HFF-Myc (cell line): ENCODE measurements at places on chromosomes 1 and 21.

GRCh38 chr1:155006601-155007101 is 4.0 kb downstream of the ZBTB7B start:
- DNase-seq, result no peak

- DNase-seq, result no peak
Observed at GRCh38 chr1:65980237-65980636, 187.5 kb downstream of the PDE4B start.

GRCh38 chr1:18926315-18927081 is 24.1 kb upstream of the ALDH4A1 start:
- DNase-seq, result peak; percentile 92

- DNase-seq, result no peak
Observed at GRCh38 chr1:10561497-10561896, 86.7 kb downstream of the PEX14 start.

- peak; percentile 25 for DNase-seq
Observed at GRCh38 chr1:78540048-78540447, 49.3 kb downstream of the PTGFR start.

DNA sequence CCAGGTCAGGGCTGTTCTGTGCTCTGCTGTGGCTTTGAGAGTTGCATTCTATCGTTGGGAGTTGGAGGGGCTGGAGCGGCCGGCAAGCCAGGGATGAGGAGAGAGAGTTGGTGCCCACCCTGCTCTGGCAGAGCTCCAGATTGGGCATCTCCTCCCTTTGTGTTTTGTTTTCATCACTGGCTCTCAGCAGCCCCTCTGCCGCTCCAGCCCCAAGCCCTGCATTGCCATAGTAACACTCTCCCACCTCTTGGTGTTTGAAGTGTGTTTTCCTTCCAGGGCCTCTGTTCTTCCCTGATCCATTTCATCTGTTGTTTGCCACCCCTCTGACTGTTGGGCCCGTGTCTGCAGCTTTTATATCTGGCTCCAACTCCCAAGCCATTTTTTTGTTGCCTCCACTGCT is 152.7 kb downstream of the URB2 start:
- DNase-seq, result no peak

- DNase-seq, result no peak
Observed at GRCh38 chr21:38643404-38644023, 145.2 kb upstream of the ERG start.

DNA sequence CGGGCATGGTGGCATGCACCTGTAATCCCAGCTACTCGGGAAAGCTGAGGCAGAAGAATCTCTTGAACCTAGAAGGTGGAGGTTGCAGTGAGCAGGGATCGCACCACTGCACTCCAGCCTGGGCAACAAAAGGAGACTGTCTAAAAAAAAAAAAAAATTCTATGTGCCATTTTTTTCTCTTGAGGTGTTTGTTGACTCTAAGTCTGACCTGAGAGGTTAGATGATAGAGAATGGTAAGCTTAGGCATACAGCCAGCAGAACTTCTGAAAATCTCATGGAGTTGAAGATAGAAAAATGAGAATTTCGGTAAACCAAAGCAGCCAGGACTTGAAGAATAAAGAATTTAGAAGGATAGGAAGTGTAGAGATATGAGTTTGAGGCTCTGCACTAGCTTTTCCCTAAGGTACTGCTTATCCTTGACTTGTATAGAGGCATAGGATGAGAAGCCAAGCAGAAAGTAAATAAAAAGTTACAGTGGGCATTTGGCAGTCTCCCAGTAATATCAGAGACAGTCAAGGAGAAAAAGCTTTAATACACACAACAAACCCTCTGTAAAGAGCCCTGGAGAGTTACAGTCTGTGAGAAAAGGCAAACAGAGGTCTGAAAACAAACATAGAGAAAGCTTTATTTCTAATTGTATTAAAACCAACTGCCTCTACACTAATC is 24.3 kb downstream of the F13B start:
- no peak for DNase-seq

DNA sequence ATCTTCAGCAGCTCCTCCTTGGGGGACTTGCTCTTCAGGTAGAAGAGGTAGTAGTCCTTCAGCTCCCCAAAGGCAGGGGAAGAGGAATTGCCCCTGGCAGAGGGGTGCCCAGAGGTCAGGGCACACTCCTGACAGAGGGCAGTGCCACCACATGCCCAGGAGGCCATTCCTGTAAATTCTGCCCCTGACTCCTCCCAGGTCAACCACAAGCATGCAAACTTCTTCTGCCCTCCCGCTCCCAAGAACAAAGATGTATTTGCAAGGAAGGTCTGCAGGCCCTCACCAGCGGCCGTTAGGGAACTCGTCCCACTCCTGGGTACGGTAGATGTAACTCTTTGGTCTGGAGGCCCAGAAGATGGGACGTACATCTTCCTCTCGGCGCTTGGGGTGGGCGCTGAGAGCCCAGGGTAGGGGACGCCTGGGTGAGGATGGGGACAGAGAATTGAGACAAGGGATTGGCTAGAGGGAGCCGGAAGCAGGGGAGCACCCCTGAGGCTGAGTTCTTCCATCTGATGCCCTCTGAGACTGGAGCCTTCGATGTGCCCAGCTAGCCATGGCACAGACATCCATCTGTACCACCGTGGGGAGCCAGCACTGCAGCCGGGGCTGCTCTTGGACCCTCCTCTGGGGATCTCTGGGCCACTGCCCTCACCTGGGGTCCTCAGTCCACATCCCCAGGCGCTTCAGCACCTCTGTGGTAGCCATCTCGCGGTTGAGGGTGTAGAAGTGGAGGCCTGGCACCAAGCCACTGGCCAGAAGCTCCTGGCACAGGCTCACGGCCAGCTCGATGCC is 11.1 kb downstream of the MTHFR start:
- no peak for DNase-seq

DNA sequence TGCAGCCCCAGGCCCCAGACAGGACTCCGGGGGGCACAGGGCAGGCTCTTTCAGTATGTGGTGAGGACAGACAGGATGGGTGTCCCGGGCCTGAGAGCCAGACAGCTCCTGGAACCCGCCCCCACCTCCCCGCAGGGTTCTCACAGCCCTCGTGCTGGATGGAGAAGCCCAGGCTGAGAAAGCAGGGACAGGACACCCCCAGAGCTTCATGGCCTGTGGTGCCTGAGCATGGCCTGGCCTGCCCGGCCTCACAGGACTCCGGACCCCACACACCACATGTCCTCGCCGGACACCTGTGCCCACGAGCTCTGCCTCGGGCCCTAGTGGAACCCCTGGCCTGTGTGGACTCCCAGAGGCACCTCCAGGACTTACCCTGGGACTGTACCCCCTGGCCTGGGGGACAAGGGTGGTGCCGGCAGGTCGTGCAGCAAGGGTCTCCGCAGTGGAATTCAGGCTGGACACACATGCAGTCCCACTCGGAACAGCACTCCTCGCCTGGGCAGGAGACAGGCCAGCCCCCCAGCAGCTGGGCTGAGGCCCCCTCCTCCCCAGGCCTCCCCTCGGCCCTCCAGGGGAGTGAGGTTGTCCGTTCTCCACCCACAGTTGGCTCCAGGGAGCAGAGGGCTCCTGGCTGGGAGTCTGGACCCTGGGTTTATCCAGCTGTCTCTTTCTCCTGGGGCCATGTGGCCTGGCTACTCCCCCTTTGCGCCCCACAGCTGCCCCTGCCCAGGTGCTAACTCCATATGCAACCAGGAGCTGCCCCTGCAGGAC is 1.2 kb downstream of the TNFRSF18 start:
- DNase-seq, result no peak

- no peak for DNase-seq
Observed at GRCh38 chr1:42931108-42931539, 27.5 kb downstream of the SLC2A1 start.

- no peak for DNase-seq
Observed at GRCh38 chr21:34583926-34584563, 30.9 kb downstream of the RCAN1 start.

DNA sequence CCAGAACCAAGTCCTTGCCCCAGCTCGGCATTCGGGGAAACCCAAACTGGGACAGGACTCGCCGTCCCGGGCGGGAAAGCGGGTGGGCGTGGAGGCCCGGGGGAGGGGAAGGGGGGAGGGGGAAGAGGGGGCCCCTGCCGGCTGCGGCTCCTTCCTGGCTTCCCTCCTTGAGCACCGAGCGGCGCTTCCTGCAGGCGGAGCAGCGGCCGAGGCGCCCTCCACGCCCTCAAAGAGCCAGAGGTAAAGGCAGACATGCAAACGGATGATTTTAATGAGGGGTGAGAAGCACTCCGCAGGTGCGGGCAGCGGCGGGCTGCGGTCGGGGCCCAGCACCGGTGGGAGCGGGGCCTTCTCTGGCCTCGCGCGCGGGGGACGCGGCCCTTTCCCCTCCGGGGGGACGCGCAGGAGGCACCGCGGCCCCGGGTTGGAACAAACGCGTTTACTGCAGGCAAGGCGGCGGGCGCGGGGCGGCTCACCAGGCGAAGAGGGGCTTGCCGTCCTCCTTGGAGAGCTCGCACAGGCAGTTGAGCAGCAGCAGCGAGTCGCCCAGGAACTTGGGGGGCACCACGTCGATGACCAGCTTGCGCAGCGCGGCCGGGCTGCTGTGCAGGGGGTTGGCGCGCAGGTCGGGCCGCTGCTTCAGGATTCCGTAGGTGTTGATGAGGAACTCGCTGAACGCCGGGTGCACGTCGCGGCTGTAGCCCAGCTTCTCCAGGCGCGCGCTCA is 5.7 kb upstream of the FTCD start:
- no peak for DNase-seq

DNA sequence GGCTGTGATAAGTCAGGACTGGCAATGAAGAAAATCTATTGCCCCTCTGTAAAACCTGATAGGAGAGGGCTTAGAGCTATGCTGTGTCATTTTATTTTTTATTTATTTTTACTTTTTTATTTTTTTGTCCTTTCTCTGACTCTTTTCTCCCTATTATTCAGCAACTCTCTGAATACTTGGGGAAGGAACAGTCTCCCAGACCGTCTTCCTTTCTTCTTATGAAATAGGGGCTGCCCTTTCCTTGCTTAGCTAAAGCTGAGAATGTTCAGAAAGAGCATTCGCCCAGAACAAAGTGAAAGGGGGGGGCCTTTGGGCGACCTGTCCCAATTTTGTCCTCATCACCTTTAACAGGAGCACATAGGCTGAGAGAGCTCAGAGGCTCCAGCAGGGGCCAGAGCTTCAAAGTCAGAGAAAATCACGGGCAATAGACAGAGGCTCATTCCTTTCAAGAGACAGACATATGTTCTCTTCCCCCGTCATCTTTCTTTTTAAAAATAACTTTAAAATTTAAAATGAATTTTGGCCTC is 80.9 kb downstream of the RNF220 start:
- DNase-seq, result no peak

DNA sequence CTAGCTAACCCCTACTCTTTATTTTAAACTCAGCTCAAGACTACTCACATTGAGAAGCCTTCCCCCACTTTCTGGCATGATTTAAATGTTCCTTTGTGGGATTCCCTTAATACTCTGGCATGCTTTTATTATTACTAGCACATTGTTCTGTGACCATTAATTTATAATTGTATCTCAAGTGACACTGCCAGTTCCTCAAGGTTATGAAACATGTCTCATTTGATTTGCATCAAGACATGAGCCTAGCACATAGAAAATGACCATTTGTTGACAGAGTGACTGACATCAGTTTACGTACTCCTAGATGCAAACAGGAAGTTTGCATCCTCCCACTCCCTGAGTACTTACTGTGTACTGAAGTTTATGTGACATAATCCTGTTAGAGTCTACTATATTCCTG is 15.2 kb downstream of the RGS4 start:
- DNase-seq, result no peak

DNA sequence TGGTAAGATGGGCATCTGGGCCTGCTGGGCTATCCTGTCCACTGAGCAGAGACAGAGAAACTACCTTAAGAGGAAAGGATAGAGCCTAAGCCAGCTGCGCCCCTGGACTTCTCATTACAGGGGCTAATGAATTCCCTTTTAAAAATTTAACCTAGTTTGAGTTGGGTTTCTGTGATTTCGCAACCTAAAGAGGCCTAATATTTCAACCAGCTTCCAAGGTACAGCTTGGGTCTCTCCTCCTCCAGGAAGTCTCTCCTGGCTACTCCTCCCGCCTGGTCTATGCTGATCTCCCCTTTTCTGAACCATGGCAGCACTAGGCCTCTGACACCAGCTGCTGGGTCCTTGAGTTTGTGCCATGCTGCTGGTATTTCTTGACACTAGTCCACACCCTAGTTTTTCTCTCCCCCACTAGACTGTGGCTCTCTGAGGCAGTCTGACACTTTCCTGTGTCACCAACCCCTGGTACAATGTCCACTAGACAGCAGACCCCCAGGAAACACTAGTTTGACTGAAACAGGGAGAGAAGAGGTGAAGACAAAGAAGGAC is 29.0 kb upstream of the TCEA3 start:
- no peak for DNase-seq

DNA sequence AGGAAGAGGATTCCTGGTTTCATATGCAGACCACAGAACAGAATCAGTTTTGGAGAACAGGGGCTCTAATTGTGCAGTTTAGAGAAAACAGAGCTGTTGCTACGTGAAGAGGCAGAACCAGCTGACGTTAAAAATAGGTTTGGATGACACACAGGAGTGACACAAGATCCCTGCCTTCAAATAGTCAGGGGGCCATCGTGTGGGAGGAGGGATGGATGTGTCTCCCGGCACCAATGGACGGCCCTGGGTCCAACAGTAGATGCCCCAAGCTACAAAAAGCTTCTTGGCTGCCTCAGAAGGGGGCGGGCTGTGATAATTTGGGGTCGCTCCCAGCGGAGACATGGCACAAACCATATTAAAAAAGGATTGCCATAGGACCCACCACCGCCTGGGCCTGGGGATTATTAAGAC is 87.8 kb downstream of the MRPL37 start:
- DNase-seq, result no peak

DNA sequence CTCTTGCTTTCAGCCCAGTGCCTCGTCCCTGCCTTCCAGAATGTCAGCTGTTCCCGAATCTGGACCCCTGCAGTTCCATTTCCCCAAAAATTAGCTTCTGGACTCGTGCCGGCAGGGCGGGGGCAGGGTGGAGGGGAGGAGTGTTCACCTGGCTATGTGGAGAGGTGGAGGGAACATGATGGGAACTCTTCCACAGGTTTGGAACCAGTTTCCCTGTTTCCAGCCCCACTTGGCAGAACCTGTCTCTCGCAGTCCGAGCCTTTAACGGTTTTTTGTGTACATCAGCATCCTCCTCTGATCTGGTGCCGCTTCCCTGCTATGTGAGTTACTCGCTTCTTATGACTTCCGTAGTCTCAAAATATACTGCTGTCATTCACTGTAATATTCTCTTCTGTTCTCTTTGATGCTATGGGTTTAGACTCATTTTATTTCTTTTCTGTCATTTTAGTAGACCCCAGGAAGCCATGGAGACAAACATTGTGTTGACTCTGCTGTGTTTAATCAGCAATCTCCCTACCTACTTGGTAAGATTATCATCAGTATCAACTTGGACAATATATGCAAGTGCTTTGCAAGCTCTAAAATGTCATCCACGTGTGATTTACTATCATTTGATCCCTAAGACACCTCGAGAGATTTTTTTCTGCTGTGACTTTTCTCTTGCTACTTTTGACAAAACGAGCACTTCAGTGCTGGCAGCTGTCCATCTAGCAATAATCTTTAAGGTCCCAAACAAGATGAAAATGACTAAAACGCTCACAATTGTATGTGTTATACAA is 33.3 kb upstream of the HNRNPU start:
- no peak for DNase-seq

DNA sequence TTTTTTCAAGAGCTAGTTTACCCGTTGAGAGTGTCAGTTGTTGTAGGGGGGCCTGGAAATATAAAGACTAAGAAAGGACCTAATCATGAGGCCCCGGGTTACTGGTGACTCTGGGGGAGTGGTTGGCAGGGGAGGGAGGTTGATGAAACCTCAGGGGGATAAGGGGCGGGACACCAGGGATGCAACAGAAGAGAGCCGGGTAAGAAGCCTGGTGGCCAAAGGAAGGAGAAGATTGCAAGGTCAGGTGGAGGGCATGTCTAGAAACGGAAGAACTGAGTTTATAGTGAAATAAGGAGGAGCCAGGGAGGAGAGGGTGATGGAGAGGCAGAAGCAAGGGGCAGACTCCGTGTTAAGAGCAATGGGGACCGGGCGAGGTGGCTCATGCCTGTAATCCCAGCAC is 12.5 kb upstream of the SPOCD1 start:
- DNase-seq, result no peak
